ENCODE measurements at places on chromosomes 2 and 18.

DNA sequence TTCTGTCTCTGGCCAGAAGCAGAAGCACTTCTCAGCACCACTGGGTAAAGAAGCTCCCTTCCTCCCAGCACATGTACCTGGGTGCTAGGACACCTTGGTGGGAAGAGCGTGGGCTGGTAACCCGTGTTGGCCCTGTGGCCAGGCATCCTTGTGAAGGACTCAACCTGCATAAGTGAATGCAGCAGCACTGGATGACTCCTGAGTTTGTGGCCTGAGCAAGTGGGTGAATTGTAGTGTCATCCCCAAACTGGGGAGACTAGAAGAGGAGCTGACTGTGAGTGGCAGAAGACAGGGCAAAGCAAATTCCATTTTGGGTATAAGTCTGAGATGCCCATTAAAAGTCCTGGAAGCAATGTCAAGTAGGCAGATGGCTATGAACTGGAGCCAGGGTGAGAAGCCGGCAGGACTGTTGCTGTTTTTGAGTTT is 63.4 kb downstream of the STAT1 start:
- no peak for DNase-seq

- DNase-seq, result no peak
These were observed 61.3 kb upstream of the ITSN2 start for GRCh38 chr2:24421668-24422067.

DNA sequence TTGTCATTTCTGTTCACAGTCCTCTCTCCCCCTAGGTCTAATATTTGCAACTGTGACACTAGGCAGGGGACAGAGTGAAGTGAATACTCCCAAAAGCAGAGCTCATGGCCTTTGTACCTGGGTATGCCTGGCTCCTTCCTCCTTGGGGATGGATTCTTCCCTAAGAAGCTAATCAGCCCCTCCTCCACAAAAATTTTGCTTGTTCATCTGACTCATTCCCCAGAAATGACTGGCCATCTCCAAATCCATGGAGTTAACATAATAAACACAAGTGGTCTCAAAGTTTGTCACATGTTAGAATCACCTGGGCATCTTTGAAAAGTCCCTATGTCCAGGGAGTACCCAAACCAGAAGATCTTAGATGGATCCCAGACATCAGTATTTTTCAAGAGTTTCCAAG is 65.3 kb downstream of the SUCLG1 start:
- no peak for DNase-seq

DNA sequence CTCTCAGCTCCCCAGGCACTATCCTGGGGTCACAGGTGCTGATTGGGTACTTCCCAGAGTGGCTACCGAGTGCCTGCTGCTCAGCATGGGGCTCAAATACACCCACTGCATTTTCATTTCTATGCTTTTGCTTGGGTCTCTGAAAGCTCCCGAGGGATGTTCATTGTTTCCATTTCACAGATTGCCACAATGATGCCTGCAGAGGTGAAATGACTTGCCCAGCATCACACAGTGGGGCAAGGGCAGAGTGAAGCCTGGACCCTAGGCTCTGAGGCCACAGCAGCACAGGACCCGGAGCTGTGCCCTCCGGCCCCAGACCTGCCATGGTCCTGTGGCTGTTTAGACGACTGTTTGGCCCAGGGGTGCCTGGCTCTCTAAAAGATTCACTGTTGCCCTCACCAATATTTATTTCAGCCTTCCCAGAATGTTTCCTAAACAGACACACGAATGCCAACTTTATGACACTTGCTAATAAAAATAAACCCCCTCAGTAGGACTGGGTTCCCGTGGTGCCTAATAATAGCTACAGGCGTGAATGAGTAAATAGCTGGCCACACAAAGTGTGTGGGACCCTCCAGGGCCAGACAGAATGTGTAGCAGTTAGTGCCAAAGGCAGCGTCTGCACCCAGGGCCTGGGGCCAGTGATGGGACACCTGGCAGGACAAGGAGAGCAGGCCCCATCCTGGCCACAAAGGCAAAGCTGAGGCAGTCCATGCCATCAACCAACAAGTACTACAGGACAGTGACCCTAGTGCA is 11.5 kb upstream of the ST8SIA5 start:
- DNase-seq, result no peak

DNA sequence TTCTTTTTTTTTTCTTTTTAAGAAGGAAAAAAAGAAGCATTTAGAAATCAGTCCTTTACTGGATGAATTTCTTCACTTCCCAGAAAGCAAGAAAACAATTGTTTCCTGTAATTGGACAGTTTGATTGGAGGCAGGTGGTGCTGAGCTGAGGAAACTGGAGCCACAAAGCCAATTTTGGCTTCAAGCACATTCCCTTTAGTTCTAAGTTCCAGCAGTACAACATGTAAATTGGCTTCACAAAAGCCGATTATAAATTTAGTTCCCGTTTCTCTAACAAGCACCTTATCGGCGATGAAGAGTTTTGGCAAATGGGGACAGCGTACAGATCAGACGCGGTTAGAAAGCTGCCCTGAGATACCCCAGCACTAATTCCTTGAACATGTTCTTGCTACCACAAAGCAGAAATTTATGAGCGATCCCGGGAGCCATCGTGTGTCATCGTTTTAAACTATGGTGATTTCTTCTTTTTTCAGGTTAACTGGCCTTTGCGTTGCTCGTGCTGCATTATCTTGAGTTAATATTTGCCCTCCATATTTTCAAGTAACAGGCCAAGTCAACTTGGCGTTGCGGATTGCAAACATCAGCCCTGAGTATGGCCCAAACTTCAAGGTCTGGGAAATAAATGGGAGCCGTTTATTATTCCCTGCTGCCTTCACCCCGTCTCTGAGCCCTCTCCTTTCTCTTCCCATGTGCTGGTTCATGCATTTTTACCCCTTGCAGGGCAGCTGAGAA is 190.4 kb upstream of the ID2 start:
- DNase-seq, result no peak

DNA sequence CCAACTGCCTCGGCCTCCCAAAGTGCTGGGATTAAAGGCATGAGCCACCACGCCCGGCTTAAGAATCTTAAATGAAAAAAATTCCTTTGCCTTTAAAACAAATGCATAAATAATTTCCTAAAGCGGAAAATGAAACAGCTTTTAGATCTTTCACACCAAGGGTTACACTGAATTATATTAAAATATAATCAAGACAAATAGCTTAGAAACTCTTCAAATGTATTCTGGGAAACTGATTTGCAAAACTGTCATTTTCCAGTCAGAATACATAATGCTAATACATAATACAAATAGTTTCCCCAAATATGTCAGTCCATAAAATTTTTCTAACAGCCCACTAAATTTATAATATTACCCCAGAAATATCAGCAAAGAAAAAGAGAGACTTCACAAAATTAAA is 68.3 kb upstream of the PGAP1 start:
- DNase-seq, result no peak

DNA sequence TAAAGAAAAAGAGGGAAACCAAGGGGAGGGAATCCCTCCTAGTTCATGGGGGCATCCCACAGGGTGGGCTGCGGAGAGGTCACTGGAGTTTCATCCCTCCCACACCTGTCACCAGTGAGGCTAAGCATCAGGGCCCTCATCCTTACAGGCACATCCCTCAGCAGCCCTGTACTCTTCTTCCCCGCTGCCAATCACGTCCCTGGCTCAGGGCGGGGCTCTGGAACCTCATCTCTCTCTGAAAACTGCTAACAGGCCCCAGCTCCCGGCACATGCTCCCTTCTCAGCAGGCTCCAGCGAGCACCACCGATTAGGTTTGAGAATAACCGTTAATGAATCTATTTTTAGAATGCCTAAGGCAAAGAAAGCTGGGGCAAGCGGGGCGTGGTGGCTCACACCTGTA is 13.0 kb downstream of the UXS1 start:
- DNase-seq, result no peak

DNA sequence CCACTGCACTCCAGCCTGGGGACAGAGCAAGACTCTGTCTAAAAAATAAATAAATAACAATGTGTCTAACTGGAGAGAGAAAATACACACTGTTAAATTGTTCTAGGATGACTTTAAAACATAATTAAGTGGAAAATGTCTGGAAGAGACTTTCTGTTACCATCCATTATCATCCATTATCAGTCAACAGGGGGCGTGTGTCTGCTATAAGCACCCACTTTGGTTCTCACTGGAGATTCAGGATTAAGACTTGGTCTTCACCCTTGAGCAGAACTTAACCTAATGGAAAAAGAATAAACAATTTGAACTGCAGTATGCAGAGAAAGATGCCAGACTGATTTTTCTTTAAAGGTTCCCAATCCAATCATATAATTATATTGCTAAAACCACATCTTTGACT is 999.8 kb upstream of the GYPC start:
- DNase-seq, result no peak

- no peak for DNase-seq
These were observed 60.9 kb downstream of the HDAC4 start for GRCh38 chr2:239339726-239340601.

GRCh38 chr18:28794459-28795245 is 617.7 kb upstream of the CDH2 start:
- no peak for DNase-seq

DNA sequence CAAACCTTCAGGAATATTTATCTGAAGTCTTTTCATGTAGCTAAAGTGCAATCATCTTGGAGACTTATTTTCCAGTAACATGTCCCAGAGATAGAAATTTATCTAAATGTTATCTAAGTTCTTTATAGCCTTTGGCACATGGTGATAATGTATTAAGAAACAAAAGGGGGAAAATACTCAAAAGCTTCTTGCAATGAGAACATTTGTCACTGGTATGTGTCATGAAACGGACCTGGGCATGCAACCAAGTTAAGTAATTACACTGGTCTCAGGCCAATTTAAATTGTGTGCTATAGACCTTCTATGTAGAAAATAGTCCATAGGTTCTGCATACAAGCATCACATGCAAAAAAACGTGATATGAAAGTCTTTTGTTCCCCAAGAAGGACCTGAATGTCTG is 136.2 kb downstream of the SLC8A1 start:
- no peak for DNase-seq

DNA sequence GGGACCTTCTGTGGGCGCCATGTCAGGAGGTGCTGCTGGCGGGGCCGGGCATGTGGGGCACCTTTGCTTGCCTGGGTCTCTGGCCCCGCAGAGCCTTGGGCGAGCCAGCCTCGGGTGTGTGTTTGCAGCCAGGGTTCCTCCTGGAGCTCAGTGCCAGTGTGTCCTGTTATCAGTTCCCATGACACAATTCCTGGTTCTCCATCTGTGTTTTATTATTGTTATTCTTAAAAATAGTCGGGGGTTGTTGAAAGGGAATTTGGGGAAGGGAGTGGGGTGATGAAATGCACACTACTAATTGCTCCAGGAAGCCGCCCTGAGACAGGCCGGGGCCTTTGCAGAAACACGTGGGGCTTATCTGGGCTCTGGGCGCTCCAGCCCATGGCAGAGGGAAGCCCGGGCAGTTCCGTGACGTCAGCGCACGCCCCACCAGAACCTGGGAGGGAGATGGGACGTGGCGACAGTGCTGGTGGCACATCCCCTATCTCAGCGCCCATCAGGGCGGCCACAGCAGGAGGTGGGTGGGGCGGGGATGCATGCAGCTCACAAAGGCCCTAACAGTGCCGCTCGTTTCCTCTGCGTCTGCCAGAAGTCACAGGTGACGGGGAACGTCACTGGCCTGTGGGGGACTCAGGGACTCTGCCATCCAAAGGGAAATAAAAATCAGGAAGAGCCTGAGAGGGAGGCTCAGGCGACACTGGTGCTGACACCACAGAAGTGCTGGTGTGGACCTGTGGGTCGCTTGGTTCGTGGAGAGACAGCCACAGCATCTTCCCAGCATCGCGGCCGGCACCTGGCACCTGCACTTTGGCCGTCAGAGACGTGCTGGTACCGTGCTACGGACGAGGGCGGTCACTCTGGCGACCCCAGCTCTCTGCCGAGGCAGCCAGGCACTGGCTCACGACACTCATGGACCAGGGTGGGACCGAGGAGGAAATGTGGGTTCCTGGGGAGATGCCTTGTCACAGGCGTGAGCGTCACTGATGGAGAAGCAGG is 131.0 kb downstream of the NFATC1 start:
- no peak for DNase-seq

- no peak for DNase-seq
These were observed 10.2 kb downstream of the ALPG start for GRCh38 chr2:232416521-232417470.

DNA sequence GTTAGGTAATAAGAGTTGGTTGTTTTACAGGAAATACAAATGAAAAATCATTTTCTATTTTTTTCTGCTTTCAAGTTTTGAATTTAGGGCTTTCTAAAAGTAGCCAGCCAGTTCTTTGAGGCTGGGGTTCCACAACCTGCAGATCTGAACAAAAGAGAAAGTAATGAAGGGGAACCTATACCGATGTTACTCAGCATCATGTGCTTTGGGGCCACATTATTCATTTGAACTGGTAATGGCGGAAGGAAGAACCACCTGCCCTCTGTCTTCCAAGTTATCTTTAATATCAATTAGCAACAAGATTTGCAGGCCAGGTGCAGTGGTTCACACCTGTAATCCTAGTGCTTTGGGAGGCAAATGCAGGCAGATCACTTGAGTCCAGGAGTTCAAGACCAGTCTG is 12.9 kb upstream of the MRO start:
- no peak for DNase-seq

DNA sequence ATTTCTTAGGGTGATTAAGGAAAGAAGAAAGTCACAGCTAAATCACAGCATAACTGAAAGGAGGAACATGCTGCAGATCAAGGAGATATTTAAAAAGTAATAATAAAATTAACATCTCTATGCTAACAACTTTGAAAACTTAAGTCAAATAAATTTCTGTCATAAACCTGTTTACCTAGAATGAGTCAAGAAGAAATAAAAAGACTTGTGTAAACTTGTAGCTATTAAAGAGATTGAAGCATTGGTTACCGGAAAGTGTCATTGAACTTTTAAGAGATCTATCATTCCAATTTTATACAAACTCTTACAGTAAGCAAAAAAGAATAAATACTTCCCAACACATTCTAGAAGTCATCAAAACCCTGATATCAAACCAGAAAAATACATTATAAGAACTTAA is 520.1 kb upstream of the SYT4 start:
- no peak for DNase-seq

DNA sequence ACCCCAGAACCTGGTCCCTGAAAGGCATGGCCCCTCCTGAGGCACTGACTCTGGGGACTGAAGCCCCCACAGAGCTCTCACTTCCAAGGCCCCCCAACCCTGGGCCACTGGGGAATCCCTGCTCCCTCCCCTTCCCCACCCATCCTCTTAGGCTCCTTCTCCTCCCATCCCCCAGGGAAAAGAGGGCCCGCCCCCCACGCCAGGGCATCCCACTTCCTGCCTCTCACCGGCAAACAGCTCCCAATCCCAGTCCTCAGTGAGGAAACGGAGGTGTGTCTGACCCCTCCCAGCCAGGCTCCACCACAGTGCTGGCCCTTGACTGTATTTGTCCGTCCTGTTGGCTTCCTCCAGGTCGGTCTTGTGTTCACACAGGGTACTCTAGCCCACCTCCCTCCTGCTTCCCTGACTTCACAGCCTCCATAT is 35.0 kb upstream of the PTMA start:
- peak; percentile 79 for DNase-seq

GRCh38 chr2:19818543-19818942 is 83.2 kb downstream of the TTC32 start:
- no peak for DNase-seq

DNA sequence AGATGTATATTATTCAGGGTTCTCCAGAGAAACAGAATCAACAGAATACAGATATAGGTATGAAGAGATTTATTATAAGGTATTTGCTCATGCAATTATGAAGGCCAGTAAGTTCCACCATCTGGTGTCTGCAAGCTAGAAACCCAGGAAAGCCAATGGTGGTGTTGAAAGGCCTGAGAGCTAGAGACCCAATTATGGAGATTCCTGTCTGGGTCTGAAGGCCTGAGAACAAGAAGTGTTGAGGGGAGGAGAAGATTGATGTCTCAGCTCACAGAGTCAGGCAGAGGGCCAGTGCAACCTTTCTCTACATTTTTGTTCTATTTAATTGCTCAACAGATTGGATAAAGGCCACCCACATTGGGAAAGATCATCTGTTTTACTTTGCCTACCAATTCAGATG is 524.2 kb upstream of the CRIM1 start:
- no peak for DNase-seq
